Activated T-cell treated with anti-CD3 and anti-CD28 coated beads for 4 hours (primary cell): ENCODE measurements at places on chromosomes 2 and 18.

DNA sequence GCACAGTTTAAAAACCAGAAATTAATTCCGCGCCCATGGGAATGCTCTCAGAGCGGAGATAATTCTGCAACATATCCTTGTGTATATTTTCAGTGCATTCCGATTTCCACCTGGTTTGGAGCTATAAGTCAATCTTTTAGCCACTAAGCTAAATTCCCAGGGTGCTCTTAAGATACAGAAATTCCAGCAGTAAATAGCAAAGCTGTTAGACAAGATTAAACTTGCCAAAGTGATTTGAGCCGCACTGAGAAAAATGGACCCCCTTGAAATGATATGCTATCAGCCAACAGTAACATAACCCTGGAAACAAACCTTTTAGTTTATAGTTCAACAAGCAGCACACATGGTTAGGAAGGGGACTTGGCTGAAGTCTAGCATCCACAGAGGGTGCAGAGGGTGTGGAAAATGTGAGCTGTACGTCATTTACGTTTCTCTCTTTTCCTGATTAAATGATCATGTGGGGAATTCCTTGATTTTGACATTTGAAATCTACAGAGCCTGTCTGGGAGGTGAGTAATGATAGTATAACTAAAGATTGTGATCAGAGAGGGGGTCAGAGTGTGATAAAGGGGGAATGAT lies 99.8 kb upstream of the COPS8 start:
- DNase-seq, result no peak

- DNase-seq, result no peak
Observed at GRCh38 chr18:13218997-13219396, 437 bp downstream of the LDLRAD4 start.

DNA sequence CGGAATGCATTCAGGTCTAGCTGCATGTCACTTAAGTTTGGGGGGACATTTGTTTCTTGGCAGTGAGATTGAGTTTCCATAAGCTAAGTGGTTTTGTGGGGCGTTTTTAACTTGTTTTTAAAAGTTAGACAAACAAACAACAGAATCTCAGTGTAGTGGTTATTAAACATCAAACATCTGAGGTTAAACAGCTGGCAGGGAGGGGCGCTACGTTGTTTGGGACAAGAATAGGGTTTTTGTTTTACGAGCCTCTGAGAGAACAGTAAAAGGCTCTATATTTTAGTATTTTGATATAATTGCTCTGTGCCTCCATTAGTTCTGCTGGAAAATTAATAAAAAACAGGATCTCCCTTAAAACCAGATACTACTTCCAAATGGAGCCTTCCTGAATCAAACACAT lies 41.6 kb upstream of the TMEM177 start:
- no peak for DNase-seq

- DNase-seq, result no peak
Observed at GRCh38 chr18:8536922-8537321, 72.3 kb upstream of the RAB12 start.

GRCh38 chr2:15279201-15279876 lies 281.8 kb downstream of the NBAS start:
- DNase-seq, result no peak

GRCh38 chr2:231692847-231693246 lies 15.5 kb upstream of the PTMA start:
- no peak for DNase-seq

- DNase-seq, result no peak
Observed at GRCh38 chr2:120905824-120906571, 170.3 kb downstream of the GLI2 start.

DNA sequence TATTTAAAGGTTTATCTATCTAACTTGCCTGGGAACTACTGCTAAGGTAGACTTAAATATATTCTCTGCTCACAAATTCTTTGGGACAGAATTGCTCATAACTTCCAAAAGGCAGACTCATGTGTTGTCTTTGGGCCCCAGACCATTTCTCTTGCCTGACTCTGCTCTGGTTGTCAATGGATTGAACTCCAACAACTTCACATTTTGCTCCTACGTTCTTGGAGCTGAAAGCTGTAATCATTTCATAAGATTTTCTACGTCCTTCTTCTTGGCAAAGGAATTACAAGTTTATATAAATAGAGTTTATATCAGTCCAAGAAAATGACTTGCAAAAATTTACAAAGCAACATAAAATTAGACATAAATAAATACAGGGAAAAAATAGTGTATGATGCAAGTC lies 32.9 kb upstream of the PPM1B start:
- DNase-seq, result no peak

GRCh38 chr18:75923169-75923568 lies 495.7 kb upstream of the SMIM21 start:
- DNase-seq, result no peak

DNA sequence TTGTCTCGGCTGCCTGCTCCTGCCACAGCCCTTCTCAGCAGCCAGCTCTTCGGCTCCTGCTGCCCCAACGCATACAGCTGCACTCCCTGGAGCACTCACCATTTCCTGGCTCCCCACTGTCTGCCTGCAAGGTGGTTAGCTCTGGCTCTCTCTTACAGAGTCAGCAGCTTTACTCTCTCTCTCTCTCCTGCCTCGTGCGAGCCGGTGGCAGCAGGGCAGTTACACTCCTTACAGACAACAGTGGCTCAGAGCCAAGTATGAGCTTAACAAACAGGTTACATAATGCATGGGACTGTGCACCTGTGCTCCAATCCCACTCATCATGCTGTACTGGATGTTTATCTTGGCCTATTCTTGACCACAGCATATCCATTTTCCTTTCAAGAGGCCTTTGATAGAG lies 47.4 kb upstream of the DNAJC10 start:
- DNase-seq, result no peak

DNA sequence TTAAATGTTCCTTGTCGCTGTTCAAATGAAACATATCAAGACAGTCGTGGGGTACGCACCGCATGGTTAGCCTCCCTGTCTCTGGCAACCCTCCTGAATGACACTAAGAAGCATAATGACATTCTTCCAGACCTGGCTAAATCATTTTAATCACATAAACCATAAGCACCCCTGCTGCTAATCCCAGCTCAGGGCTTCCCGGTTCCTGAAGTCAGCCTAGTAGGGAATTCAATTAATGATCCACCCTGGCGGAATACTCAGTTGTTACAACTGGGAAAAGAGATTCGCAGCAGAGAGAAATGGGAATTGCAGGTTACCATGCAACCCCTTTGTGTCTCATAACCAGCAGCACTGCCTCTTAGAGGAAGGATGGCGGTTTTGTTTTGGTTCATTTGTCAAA lies 200.8 kb upstream of the AGAP1 start:
- DNase-seq, result no peak

GRCh38 chr2:36408198-36408703 lies 52.7 kb downstream of the CRIM1 start:
- DNase-seq, result no peak

DNA sequence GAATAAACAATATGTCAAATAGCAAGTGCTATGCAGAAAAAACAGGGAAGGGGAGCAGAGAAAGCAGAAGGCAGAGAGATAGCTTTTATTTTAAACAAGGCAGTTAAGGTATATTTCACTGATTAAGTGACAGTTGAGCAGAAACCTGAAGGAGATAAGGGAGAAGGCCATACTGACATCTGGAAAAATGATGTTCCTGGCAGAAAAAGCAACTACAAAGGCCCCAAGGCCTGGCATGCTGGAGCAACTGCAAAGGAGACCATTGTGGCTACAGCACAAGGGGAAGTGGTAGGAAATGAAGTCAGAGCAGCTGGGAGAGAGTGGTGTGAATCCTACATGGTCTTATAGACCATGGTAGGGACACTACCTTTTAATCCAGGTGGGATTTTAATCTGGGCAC lies 8.9 kb upstream of the PCBP1 start:
- no peak for DNase-seq

GRCh38 chr2:191177751-191178736 lies 27.2 kb upstream of the STAT4 start:
- no peak for DNase-seq

GRCh38 chr18:57534511-57534909 lies 52.0 kb downstream of the FECH start:
- DNase-seq, result no peak

GRCh38 chr2:233796254-233796653 lies 18.1 kb downstream of the MROH2A start:
- no peak for DNase-seq

- DNase-seq, result no peak
Observed at GRCh38 chr2:86249579-86250391, 50.5 kb downstream of the MRPL35 start.

DNA sequence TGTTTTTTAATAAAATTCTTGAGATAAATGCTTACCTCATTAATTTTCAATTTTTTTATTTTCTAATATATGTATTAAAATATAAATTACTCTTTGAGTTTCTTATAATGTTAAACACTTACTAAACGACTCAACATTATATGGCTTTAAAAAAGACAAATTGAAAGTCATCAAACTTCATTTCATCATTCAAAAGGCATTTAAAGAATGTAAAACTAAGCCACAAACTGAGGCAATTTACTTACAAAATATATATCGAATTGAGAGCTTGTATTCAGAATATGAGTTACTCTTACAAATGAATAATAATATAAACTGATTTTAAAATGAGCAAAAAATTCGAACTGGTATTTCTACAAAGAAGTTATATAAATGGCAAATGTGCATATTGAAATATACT lies 1262.2 kb upstream of the PIK3C3 start:
- DNase-seq, result no peak

DNA sequence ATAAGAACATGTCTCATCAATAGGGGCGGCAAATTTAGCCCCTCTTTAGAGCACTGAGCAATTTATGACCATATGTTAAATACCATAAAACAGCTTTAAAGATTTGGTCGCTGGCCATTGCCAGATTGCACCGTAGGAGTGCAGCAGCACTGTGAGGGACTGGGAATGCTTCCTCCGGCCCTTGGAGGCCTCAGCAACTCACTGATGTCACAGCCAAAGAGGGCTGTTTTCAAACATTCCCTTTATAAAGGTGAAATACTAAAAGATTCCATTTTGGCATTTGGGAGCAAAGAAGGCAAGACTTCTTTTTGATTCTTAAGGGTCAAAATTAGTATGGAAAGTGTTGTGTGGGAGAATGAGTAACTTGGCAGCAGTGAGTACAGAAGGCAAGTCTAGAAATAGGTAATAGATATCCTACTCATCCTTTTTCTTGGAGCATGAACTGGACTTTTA lies 63.7 kb downstream of the BABAM2 start:
- DNase-seq, result no peak

DNA sequence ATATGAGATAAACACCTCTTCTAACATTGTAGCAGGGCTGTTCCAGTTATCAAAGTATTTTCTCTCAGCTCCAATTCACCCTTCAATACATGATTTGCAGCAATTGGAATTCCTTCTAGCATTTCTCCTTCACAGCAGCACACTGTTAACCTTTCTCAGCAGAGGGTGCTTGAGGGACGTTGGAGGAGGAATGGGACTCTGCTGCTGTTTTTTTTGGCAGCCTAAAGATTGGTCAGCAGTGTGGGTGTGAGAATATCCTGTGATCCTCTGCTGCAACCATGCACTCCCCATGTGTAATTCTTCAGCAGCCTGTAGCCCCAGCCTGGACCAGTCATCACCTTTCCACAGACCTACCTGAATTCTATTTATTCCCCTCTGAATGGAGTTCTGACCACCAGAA lies 1708.9 kb upstream of the CELF4 start:
- no peak for DNase-seq

- no peak for DNase-seq
Observed at GRCh38 chr18:44135741-44136140, 544.9 kb upstream of the SETBP1 start.

GRCh38 chr2:10721396-10722251 lies at the start of gene ATP6V1C2:
ATP6V1C2 (plus strand) TSS chr2:10721630; CDS start chr2:10722850, 1,220 bp downstream.
- no peak for DNase-seq

DNA sequence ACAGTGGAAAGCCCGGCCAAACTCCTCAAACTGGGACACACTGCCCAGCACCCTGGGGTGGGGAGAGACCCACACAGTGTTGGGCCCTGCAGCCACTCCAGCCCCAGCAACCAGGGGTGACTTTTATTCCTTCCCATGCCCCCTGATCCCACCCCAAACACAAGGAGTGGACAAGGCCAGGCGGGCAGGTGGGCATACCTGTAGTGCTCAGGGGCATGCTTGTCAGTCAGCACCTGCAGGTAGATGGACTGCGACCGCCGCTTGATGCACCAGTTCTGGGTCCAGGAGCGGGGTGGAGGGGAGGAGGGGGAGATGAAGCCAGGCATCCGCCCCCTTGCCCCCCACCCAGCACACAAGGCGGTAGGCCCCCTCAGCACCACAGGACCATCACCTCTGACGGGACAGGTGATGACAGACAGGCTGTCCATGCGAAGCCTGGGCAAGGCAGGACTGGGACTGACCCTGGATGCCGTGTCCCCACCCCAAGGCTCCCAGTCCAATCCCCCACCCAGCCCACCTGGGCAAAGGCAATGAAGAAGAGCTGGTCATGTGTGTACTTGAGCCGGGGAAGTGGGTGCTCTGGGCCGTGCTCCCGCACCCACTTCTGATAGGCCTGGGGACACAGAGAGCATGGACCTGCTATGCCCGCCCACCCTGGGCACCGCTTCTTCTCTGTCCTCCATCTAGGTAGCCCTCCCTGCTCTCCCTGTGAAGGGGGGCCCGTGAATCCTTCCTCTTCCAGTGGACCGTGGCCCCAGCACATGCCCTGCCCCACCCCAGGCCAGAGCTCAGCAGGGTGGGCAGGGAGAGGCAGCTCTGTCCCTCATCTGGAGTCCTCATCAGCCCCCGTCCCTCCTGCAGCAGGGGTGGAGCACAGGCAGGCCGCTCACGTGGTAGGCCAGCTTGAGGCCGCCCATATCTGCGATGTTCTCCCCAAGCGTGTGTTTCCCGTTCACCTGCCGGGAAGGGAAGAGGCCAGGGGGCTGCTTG lies 7.1 kb downstream of the ECEL1 start:
- DNase-seq, result no peak

GRCh38 chr2:31312898-31313297 lies 78.9 kb downstream of the EHD3 start:
- no peak for DNase-seq

DNA sequence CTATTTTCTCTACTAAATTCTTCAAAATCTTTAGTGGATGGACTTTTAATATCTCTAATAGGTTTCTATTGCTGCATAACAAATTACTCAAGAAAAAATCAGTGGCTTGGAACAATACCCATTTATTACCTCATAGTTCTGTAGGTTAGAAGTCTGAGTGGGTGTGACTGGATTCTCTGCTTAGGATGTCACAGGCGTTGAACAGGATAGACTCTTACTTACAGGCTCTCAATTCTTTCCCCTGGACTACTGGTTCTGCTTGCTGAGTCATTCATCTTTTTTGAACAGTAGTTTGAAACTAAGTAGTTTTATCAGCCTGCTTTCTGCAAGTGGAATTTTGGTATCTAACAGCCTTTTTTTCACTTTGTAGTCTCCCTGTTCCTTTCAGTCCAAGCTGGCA lies 265.4 kb downstream of the ZNF385B start:
- no peak for DNase-seq

DNA sequence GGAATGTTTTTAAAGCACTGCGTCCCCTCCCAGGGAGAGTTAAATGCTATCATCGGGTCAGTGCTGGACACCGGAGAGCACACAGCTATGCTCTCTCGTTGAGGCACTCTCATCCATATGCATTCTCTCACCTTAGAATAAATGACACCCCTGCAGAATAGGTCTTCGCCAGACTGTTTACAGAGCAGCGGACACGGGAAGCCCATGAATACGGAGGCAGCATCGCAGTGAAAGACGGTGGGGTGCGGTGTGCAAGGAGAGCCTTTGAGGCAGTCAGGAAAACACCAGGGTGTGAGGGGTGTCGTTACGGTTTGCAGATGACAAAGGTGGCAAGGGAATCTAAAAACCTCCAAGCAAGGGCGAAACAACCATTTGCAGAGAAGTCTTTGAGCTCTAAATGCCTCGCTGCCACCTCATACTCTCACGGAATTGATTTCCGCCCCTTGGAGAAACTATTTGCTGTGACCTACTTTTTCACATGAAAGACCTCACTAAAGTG lies 169.2 kb upstream of the FHL2 start:
- no peak for DNase-seq

- DNase-seq, result no peak
Observed at GRCh38 chr18:21997207-21998143, 171.9 kb upstream of the GATA6 start.
